ENCODE measurements at places on chromosomes 16 and 17.
A peak's percentile ranks its signal among the peaks of the same experiment; 100 is the strongest.

DNA sequence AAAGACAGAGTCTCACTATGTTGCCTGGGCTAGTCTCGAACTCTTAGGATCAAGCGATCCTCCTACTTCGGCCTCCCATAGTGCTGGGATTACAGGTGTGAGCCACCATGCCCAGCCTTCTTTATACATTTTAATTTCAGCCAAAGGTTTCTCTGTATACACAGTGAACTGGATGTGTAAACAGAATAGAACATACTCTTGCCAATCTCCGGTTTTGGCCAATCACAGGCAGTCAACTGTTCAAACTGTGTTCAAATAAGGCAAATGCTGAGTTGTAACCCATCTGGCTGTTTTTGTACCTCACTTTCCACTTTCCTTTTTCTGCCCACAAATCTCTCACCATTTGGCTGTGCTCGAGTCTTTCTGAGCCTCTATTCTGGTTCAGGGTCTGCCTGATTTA is 108.2 kb downstream of the CPPED1 start:
- DNase-seq, result no peak

- DNase-seq, result no peak
Measured at GRCh38 chr17:42399121-42399520, 10.9 kb upstream of the STAT3 start.

DNA sequence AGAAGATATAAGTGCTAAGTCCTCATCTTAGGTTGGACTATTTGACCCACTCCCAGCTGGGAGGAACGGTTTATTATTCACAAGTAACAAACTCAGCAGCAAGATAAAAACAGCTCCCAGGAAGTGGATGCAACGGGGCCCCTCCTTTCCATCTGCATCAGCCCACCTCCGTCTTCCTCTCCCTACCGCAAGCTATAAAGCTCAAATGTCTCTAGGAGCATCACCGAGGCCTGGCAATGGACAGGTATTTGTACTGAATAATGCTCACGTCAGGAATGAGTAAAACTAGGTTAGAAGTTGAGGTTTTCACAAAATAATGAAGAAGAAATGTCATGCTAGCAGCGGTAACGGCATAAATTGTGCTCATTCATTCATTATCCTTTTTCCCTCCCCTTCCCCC is 408.7 kb upstream of the PSMD7 start:
- no peak for DNase-seq

GRCh38 chr17:67289181-67289876 is 44.3 kb upstream of the HELZ start:
- DNase-seq, result no peak

- no peak for DNase-seq
Measured at GRCh38 chr17:11240841-11241610, at the start of gene SHISA6. Gene SHISA6, plus strand, starts transcription at chr17:11241213.

DNA sequence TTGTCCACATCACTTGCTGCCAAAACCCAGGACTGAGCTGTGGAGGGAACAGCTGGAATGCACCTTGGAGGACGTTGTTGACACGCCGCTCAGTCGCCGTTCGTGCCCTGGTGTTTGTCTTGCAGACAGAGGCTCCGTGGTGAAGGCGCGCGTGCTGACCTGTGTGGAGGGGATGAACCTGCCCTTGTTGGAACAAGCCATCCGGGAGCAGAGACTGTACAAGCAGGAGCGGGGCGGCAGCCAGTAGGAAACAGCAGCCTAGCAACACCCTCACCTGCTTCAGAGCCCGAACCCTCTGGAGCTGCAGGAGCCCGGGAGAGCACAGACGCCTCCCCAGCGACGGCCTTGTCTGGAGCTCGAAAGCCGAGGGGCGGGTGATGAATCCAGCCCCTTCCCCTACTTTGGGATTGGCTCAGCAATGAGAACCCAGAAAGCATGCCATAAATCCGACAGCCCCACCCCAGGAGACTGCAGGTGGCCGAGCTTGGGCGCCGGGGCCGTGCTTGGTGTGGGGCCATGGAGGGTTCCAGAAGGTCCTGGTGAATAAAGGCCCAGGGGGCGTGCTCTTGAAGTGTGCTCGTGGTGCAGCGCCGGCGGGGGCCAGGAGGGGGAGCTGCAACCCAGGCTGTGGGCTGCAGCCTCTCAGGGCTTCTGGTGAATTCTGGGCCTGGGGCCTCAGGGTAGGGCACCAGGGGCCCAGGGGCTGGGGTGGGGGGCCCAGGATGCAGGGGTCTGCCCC is 470 bp upstream of the CDK3 start:
- DNase-seq, result peak; percentile 50

GRCh38 chr16:67116388-67117311 is 6.9 kb downstream of the PHAF1 start:
- no peak for DNase-seq

DNA sequence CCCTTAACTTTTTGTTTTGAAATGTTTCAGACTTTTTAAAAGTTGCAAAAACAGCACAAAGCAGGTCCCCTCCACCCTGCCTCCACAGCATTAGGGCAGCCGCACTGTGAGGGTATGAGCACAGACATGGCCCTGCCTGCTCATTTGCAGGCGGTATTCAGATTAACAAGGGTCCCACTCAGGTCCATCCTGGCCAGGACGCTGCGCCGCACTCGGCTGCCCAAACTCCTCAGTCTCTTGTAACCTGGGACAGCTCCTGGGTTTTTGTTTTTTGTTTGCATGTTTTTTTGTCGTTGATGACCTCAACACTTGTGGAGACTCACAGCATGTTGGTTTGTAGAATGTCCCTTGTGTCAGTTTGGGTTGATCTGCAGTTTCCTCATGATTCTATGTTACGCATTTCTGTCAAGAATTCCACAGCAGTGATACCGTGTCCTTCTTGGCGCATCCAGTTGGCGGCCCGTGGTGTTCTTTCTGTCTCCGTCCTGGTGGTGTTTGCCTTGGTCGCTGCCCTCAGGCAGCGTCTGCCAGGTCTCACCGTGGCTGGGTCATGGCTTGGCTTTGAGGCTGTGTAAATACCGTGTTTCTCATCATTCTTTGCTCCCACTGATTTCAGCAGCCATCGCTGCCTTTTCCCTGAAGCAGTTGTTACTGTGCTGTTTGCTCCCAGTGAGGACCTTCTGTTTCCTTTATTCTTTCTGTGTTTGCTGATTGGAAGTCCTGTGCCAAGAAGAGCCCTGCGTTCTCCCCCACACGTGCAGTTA is 18.5 kb downstream of the CRAMP1 start:
- DNase-seq, result no peak

DNA sequence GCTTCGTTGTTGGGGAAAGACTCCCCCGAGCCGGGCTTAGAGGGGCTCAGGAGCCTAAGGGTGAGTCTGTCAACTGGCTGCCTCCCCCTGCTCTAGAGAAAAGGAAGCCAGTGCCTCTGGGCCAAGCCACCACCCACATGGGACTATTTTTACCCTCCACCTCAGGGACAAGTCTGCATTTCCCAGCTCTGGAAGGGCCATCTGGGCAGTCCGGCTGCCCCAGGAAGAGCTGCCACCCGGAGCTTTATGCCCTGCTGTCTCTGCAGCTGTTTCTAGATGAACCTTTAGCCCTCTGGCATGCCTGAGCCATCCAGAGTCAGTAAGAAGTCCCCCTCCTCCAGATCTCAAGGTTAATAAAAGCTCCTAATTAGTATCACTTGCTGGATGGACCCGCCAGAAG is 5.3 kb upstream of the RPRML start:
- DNase-seq, result no peak

DNA sequence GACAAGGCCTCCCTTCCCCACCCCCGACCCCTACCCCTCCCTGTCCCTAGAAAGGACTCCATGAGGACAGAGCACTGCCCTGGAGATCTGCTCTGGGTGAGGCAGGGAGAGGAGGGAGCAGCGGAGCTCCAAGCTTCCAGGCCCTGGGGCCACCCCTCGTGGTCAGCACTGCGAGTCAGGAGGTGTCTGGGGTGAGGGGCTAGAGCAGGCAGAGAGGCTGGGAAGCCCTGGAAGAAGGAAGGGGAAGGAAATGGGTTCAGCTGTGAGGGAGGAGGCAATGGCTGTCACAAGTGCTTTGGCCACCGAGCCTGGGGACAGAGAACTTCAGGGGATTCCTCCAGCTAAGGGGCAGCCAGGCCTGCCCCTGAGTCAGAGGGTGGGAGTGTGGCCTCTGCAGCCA is 28.2 kb upstream of the DNAI2 start:
- no peak for DNase-seq

- no peak for DNase-seq
Measured at GRCh38 chr17:57869617-57870282, 19.9 kb upstream of the MRPS23 start.

DNA sequence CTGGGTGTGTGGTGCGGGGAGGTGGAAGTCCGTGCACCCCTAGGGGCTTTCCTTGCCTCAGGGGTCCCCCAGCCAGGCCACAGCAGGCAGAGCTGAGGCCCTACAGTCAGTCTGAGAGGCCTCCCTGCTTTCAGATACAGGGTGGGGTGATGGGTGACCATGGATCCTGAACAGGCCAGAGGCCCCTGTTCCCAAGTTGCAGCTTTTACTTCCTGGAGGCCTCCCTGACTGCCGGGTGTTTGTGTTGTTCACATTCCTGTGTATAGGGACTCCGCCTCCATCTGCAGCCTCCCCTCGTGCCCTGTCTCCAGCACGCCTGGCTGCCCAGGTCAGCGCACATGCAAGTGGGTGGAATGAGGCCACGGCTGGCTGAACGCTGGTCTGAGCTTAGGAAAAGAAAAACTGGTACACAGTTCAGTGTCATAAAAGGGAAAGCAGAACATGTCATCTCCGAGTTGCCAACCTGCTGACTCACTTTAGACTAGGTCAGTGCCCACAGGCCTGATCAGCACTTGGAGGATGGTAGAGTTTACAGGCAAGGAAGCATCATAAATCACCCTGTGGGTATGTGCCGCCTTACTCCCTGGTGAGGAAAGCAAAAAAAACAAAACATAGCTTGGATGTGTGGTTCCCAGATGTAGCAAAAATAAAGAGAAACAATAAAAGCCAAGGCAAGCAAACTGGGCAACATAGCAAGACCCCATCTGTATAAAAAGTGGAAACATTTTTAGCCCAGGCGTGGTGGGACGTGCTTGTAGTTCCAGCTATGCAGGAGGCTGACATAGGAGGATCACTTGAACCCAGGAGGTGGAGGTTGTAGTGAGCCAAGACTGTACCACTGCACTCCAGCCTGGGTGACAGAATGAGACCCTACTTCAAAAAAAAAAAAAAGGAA is 6.2 kb upstream of the SLC7A6 start:
- no peak for DNase-seq

GRCh38 chr16:3157229-3158025 is 22.6 kb downstream of the ZNF213 start:
- no peak for DNase-seq

GRCh38 chr17:37828651-37829124 is 83.8 kb upstream of the HNF1B start:
- no peak for DNase-seq

DNA sequence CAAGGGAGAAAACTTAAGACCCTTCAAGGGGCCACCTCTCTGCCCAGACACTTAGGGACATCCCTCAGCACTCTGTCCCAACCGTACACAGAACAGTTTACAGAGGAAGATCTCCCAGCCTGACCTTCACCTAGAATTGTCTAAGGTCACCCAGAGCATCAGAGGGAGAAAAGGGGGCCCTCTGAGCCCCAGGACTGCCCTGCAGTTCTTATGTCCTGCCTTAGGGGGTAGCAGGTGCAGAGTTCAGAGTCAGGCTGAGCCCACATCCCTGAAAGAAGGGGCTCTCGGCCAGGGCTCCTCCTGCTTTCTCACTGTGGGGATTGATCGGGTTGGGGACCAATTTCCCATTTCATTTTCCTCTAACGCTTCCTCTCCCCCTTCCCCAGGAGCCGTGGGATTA is 15.4 kb downstream of the CA4 start:
- no peak for DNase-seq

DNA sequence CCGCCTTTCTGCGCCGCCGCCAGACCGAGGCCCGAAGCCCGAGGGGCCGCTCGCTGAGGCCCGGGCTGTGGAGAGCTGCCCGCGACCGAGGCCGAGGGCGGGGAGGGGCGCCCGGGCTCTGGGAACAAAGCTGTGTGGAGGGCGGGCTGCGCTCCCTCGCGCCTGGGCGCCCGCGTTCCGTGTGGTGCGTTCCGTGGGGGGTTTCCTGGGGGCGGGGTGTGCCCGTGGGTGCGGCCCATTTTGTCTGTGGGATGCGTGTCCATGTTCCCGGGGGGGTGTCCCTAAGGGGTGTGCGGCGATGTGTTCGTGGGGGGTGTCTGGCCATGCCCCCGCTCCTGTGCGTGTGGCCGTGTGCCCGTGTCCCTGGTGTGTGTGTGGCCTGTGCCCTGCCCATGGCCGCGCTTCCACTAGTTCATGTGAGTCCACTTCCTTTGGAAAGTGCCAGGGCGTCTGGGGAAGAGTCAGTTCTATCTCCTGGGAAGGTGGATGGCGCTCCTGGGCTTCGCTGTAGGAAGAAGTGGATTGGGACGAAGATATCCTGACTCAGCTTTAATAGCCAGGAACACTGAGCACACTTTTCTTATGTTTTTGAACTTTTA is 520 bp downstream of the JPT2 start:
- peak; percentile 50 for DNase-seq

- peak; percentile 60 for DNase-seq
Measured at GRCh38 chr17:81513753-81514488, 1.3 kb upstream of the ACTG1 start.

DNA sequence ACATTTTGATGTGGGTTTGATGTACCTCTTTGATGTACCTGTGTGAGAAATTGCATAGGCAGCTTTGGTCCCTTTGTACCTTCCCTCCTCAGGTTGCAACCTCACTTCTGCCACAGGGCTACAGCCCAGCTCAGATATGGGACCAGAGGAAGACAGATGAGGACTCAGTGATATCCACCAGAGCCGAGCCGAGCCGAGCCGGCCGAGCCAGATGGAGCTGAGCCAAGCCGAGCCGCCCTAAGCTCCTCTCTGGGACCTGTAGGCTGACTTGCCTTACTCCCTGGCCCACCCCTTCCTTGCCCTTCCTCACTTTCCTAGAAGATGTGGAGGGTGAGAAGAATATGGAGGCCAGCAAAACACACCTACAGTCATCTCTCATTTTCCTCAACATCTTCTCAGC is 3.8 kb downstream of the HEATR9 start:
- DNase-seq, result no peak

- DNase-seq, result no peak
Measured at GRCh38 chr17:34845296-34845695, 116.0 kb downstream of the CCT6B start.
